ENCODE measurements at places on chromosomes 6 and 20.

DNA sequence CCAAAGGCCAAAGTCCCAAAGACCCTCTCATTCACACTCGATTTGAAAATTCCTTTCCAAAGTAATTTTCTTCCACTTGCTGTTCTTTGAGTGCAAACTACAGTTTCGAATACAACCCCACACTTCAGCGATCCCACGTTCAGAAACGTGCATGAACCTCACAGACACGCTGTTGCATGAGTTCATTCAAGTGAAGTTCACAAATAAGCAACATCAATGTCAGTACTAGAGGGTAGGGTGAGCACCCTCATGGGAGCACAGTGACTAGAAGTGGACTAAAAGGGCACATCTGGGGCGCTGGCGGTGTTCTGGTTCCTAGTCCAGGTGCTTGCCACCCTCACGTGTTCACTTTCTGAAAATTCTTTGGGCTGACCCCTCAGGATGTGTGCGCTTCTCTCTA, 59.0 kb downstream of the FAM50B start:
- DNase-seq, result no peak
- H3K4me1 ChIP-seq, result no peaks in the 10 kb centered on the region
- H3K27ac ChIP-seq, result no peak overlapping the region
- no peak overlapping the region for H3K4me3 ChIP-seq
- H3K36me3 ChIP-seq, result no peaks in the 10 kb centered on the region
- peaks cover 64% of the 10 kb centered on the region for H3K27me3 ChIP-seq

DNA sequence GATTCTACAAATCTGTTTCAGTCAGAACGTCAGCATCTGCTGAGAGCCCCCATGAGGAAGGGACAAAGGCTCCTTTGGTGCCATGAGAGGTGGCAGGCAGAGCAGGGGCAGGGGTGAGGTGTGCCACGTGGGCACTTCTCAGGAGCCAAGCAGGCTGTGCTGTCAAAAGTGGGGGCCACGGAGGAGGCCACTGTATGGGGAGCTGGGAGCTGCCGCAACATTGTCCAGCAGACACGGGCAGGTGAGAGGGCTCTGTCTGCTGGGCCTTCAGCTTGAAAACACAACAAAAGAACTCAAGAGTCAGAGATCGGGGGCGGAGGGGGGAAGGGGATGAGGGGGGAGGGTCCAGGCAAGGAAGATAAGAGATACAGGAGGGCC, 21.6 kb upstream of the FOXP4 start:
- no peak overlapping the region for H3K4me3 ChIP-seq
- H3K27me3 ChIP-seq, result peaks cover 28% of the 10 kb centered on the region
- no peak for DNase-seq
- H3K36me3 ChIP-seq, result no peaks in the 10 kb centered on the region
- H3K4me1 ChIP-seq, result no peaks in the 10 kb centered on the region
- no peak overlapping the region for H3K27ac ChIP-seq

DNA sequence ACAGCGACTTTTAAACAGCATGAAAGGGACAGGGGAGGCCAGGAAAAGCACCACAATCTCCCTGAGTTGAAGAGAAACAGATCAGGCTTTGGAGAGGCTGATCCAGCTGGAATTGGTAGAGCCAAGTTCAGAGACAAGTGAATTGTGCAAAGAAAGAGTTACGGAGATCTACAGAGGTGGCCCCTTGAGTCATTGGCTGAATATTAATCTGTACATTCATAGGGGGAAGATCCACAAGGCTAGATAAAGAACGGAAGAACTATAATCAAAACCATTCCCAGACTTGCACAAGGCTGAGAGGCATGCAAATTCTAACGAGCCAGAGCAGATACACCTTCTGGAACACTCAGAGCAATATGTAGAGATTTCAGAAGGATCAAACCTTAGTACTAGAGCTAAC, 14.2 kb upstream of the FOXQ1 start:
- no peak overlapping the region for H3K27ac ChIP-seq
- peaks cover 22% of the 10 kb centered on the region for H3K27me3 ChIP-seq
- no peaks in the 10 kb centered on the region for H3K36me3 ChIP-seq

- no peak for DNase-seq
- no peaks in the 10 kb centered on the region for H3K4me1 ChIP-seq
- H3K36me3 ChIP-seq, result no peaks in the 10 kb centered on the region
- no peak overlapping the region for H3K4me3 ChIP-seq
Observed at GRCh38 chr20:59663513-59664060, 59.2 kb downstream of the PHACTR3 start.

DNA sequence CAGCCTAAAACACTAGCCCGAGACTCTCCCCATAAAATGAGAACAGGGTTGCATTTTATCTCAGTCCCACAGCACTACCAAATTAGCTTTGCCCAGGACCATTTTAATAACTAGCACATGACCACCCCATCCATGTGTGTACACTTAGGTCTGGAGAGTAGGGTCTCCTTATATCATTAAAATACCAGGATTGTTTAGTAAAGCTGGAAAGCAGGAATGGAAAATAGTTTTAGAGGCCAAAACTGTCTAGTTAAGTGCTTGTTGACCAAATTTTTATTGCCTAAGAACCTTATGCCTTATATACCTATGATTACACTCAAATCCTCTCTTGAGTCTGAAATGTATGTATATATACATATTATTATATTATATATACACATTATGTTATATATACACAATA, 608.4 kb downstream of the HDGFL1 start:
- DNase-seq, result no peak
- H3K4me3 ChIP-seq, result no peak overlapping the region
- H3K36me3 ChIP-seq, result no peaks in the 10 kb centered on the region
- H3K27ac ChIP-seq, result no peak overlapping the region

DNA sequence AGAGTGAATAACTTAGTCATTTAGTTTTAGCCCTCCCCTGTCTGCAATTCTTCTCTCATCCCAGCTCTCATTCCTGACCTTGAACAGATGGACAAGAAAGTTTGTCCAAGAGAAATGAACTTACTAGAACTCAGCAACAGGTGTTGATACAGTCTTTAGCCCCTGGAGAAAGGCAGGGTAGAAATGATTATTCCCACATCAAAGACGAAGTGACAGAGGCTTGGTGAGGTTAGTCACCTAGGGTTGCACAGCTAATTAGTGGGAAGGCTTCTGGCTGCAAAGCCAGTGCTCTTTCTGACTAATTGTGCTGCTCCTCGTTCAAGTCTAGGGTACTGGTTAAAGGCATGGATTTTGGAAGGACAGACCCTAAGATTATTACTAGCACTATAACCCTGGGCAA, 4.5 kb downstream of the ZDHHC14 start:
- H3K4me3 ChIP-seq, result no peak overlapping the region
- H3K27ac ChIP-seq, result no peak overlapping the region
- DNase-seq, result no peak
- peaks cover 8% of the 10 kb centered on the region for H3K27me3 ChIP-seq
- peaks cover 15% of the 10 kb centered on the region for H3K36me3 ChIP-seq

DNA sequence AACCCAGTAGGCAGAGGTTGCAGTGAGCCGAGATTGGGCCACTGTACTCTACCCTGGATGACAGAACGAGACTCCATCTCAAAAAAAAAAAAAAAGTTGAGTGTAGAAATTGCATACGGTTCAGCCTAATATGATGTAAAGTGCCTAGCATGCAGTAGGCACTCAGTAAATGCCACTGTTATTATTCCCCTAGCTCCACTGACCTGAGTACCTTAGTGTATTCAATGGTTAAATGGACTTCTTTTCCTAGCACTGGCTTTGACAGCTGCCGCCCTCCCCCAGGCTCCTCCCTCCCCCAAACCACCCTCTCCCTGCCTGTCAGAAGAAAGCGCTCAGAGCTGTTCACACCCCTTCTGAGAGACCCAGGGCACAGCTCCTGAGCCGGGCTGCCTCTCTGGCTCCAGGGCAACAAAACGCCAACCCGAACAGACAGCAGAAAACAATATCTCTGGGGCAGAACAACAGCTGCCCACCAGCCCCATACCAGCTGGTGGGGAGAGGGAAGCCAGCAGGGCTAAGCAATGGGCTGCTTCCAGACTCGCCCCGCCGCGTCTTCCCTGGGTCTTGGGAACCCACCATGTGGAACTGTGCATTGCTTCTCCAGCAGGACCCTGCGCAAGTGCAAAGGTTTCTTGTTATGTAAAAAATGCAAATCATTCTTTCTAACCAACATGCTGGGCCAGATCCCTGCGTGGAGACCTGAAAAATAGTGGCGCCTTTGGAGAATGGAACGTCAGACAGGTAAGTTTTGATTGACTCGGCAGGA, 4.5 kb downstream of the CPNE5 start:
- H3K27ac ChIP-seq, result no peak overlapping the region
- no peak for DNase-seq
- peaks cover 4% of the 10 kb centered on the region for H3K4me1 ChIP-seq
- no peak overlapping the region for H3K4me3 ChIP-seq

- DNase-seq, result no peak
- no peaks in the 10 kb centered on the region for H3K36me3 ChIP-seq
- H3K4me1 ChIP-seq, result no peaks in the 10 kb centered on the region
Observed at GRCh38 chr6:71254323-71254722, 34.3 kb upstream of the OGFRL1 start.

DNA sequence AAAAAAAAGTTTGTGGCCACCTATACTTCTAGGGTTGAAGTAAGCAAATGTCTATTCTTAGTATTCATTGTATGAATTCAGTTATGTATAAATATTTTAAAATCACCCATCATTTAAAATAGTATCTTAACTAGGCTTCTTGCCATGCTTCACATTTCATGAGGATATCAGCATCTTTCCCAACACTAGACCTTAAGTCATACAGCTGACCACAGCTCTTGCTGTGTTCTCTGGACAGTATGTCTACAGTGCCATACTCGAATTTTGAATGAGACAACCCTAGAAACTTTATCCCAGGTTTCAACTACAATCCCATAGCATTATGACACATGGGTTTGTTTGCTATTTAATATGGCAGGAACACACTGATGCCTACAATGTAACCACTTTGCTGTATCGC, 5.2 kb downstream of the TXNDC5 start:
- no peak overlapping the region for H3K27ac ChIP-seq
- H3K4me1 ChIP-seq, result peaks cover 9% of the 10 kb centered on the region
- H3K36me3 ChIP-seq, result peaks cover 34% of the 10 kb centered on the region
- no peak for DNase-seq
- H3K4me3 ChIP-seq, result no peak overlapping the region

GRCh38 chr6:89506716-89507617, 74.0 kb downstream of the ANKRD6 start:
- H3K36me3 ChIP-seq, result no peaks in the 10 kb centered on the region
- no peaks in the 10 kb centered on the region for H3K4me1 ChIP-seq
- H3K4me3 ChIP-seq, result no peak overlapping the region

- H3K36me3 ChIP-seq, result no peaks in the 10 kb centered on the region
- DNase-seq, result no peak
- H3K4me3 ChIP-seq, result no peak overlapping the region
- no peaks in the 10 kb centered on the region for H3K27me3 ChIP-seq
- H3K27ac ChIP-seq, result no peak overlapping the region
Observed at GRCh38 chr6:22598339-22598738, 29.0 kb downstream of the HDGFL1 start.

GRCh38 chr6:127096167-127096566, 22.3 kb upstream of the RSPO3 start:
- no peaks in the 10 kb centered on the region for H3K4me1 ChIP-seq
- H3K27me3 ChIP-seq, result no peaks in the 10 kb centered on the region
- DNase-seq, result no peak
- H3K4me3 ChIP-seq, result no peak overlapping the region
- no peak overlapping the region for H3K27ac ChIP-seq
- H3K36me3 ChIP-seq, result no peaks in the 10 kb centered on the region

DNA sequence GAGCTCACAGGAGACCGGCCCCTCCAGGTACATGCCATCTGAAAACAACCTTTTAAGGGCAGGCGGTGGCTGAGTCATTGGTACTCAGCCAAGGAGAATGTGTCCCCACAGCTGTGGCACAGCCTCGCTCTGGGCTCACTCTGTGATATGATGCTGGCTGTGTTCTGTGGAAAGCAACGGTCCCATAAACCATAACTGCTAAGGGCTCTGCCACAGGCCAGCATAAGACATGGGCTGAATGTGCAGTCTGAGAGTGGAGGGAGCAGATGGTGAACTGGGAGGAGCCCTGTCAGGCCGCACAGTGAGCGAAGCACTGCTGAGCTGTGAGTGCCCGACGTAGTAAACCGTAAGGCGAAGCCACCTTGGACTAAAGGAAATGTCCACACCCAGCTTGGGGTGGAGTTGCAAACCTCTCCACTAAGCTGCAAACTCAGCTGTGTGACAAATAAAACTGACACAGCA, 375.8 kb downstream of the THBS2 start:
- no peaks in the 10 kb centered on the region for H3K27me3 ChIP-seq
- H3K4me3 ChIP-seq, result no peak overlapping the region
- H3K27ac ChIP-seq, result no peak overlapping the region
- DNase-seq, result no peak
- no peaks in the 10 kb centered on the region for H3K36me3 ChIP-seq
- no peaks in the 10 kb centered on the region for H3K4me1 ChIP-seq

DNA sequence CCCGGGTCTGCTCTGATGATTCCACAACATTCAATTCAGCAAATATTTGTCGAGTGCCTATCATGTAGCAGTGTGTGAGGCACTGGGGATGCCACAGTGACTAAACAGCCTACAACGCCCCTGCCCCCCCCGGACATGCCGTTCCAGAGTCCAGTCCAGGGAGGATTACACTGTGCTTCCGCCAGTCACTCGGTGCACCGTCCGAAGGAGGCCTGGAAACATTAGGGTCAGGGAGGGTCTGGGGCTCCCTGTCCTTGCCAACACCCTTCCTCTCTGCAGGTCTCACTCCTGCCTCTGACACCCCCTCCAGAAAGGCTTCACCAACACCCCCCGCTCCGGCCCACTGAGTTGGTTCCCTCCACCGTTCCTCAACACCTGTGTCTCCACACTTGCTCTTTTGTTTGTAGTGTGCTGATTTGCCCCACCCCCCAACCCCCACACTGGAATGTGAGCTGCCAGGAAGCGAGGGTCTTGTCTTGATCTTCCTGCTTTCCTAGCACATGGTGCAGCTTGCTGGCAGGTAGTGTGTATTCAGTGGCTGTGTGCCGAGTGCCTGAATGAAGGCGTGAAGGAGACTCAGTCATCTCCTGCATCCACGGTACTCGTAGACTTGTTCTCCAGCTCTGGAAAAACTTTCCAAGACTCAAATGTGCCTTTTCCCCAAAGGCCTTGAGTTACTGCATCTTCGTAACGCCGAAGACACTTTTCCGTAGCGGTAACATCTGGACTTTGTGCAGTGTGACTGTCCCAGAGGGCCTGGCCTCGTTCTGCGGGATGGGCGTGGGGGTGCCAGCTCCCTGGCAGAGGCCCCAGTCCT, 150.4 kb downstream of the ZDHHC14 start:
- peaks cover 4% of the 10 kb centered on the region for H3K27me3 ChIP-seq
- H3K4me3 ChIP-seq, result no peak overlapping the region
- no peak overlapping the region for H3K27ac ChIP-seq
- peaks cover 14% of the 10 kb centered on the region for H3K36me3 ChIP-seq
- H3K4me1 ChIP-seq, result peaks cover 46% of the 10 kb centered on the region

DNA sequence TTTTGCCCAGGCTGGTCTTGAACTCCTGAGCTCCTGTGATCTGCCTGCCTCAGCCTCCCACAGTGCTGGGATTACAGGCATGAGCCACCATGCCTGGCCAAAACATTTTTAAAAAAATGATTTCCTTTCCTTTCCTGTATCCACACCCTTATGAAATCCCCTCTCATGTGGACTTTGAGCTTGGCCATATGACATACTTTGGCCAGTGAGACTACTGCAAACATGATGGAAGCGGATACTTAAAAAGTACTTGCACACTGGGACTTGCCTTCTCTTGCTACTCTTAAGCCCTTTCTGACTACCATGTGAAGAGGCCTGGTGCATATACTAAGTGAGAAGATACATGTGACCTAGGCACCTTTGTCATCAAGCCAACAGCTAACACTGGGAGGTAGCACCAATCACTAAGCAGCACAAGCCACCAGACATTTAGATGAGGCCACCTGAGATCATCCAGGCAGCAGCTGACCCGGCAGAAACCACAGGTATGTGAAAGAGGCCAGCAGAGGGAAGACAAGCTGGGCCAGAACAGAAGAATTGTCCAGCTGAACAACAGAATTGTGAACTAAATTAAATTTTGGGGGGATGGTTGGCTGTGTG, 78.5 kb upstream of the HDAC2 start:
- no peaks in the 10 kb centered on the region for H3K27me3 ChIP-seq
- H3K4me1 ChIP-seq, result no peaks in the 10 kb centered on the region
- H3K4me3 ChIP-seq, result no peak overlapping the region
- DNase-seq, result no peak
- no peak overlapping the region for H3K27ac ChIP-seq

Data from T-helper 2 cell treated with Interferon-gamma antibody and Interleukin-4, amounts not matched to agents 5 μg/mL and 100 μg/mL, for 36 hours (primary cell).